ENCODE measurements at places on chromosomes 6 and 20. TPM values are rescaled to one million over a fixed set of nuclear protein-coding genes. Genes with fewer than 3 reads are reported as not detected.
A peak's percentile ranks its signal among the peaks of the same experiment; 100 is the strongest.

Gene NOTCH4
- total RNA-seq, result 198 TPM

- no peak for DNase-seq
Measured at GRCh38 chr20:51442602-51443001, 99.9 kb downstream of the NFATC2 start.

GRCh38 chr6:138647006-138647405 is 126.6 kb upstream of the CCDC28A start:
- DNase-seq, result no peak

GRCh38 chr6:13526727-13527670 is 39.6 kb upstream of the GFOD1 start:
- DNase-seq, result no peak

GRCh38 chr6:31567531-31568370 is 4.3 kb upstream of the LTA start:
- DNase-seq, result no peak

- DNase-seq, result no peak
Measured at GRCh38 chr6:157670466-157671186, 152.4 kb upstream of the SNX9 start.

DNA sequence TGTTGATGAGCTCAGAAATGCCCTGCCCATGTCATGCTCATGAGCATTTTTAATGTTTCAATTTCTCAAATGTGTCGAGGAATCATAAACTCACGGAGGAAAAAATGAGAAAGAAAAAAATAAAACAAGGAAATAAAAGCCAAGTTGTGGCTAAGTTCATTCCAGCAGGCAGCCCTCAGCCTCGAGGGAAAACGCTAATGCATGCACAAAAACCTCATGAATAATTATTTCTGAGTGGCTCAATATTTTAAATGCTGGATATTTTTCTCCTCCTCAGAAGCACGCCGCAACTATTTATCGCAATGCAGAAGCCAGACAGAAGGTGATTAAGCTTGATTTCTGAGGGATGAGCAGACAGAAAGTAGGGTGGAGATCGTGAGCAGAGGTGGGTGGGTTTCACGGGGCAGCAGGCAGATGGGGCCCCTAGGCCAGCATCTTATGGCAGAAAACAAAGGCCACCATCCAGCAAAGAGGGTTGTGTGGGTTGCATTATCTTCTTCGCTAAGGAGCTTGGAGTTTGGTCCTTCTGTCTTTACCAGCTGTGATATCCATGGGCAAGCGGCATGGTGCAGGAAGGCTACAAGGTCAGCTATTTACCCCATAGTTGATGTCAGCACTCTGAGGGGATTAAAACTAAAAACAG is 151.5 kb upstream of the LRFN2 start:
- DNase-seq, result no peak

GRCh38 chr6:54493138-54493537 is 184.9 kb downstream of the TINAG start:
- no peak for DNase-seq

- no peak for DNase-seq
Measured at GRCh38 chr6:158669145-158670035, 19.5 kb downstream of the SYTL3 start.

DNA sequence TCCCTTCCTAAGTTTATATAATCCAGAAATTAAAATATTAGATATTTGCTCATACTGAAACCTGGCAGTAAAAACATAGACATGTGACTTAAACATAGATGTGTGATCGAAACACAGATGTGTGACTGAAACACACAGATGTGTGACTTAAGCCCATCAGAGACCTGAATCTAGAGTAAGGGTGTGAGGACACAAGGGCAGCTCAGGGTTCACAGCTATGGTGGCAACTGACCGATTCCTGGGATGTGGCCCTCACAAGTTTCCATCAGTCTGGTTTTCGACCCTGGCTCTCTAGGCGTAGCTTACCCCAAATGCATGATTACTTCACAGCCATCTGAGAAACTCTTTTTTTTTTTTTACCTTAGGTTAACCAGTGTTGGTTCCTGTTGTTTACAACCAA is 137.0 kb downstream of the NRN1 start:
- no peak for DNase-seq

DNA sequence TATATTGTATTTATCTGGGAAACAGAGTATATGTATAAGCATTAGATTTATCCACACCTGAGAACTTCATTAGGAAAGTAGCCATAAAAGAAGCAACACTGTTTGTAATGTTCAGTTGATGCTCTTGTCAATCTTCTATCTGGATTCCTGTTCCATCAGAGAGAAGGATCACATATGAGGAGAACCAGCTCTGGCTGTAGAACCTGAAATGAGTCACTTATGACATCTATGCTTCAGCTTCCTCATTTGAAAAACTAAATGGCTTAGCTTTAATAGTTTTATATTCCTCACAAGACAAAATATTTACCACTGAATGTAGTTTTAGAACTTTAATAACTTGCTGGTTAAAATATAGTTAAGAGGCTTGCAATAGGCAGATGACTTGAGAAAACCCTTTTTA is 144.7 kb downstream of the TASP1 start:
- DNase-seq, result no peak

DNA sequence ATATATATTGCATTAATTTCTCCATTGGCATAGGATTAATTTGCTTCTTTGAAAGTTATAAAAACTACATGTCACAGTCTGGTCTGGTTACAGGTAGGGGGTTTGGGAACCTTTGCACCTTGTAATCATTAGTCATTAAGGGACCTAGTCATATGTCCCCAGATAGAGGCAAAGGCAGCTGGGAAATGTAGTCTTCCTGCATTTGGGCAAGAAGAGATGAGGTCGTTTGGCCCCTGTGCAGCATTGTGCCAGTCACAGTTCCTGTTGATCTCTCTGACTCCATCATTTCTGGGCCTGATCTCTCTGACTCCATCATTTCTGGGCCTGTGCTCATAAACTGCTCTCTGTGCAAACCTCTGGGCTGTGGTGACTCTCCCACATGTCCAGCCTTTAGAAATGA is 73.2 kb downstream of the BCKDHB start:
- no peak for DNase-seq

DNA sequence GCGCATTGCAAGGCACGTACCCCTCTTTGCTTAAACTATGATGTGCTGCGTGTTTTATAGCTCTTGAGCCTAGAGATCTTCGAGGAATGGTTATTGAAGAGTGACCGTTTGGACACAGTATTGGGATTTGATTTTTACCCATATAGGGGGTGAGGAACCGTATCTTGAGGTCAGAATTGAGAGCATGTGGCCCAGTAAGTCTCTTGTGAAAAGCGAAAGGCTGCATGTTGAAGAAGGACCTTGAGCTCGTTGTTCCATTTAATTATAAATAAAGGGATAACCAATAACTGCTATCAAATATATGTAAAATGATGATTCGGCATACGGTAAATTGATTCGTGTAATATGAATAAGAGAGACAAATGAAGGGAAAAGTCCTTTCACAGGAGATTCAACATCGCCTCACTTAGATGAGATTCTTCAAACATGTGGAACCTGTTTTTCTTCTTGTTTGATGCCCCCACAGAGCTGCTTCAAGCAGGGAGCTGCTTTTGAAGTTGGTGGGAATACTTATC is 66.6 kb downstream of the AKAP12 start:
- no peak for DNase-seq

DNA sequence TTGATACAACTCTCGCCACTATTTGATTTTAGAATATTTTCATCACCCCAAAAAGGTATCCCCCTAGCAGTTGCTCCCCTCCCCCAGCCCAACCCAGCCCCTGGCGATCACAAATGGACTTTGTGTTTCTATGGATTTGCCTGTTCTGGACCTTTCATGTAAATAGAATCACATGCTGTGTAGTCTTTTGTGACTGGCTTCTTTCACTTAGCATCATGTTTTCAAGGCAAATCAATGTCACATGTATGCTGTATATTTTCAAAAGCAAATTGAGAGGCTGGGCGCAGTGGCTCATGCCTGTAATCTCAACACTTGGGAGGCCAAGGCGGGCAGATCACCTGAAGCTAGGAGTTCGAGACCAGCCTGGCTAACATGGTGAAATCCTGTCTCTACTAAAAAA is 48.5 kb downstream of the BANF2 start:
- no peak for DNase-seq

Gene RAB44
- 0.21 TPM for total RNA-seq

DNA sequence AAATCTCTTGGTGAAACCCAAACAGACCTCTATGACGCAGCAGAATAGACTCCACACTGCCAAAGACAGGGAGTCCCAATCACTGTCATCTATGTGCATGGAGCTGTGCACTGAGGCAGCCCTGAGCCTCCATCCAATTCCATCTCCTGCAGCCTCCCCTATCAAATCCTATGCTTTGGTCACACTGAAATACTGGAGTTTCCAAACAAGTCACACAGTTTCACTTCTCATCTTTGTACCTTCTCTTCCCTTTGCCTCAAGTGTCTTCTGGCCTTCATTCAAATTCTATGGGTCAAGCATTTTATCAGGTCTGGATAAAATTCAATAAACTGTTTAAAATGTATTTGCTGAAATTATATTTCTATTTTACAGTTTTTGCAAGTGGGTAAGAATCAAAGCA is 38.5 kb downstream of the FBXL4 start:
- DNase-seq, result no peak

- no peak for DNase-seq
Measured at GRCh38 chr20:62952968-62953838, 694 bp downstream of the SLC17A9 start.

DNA sequence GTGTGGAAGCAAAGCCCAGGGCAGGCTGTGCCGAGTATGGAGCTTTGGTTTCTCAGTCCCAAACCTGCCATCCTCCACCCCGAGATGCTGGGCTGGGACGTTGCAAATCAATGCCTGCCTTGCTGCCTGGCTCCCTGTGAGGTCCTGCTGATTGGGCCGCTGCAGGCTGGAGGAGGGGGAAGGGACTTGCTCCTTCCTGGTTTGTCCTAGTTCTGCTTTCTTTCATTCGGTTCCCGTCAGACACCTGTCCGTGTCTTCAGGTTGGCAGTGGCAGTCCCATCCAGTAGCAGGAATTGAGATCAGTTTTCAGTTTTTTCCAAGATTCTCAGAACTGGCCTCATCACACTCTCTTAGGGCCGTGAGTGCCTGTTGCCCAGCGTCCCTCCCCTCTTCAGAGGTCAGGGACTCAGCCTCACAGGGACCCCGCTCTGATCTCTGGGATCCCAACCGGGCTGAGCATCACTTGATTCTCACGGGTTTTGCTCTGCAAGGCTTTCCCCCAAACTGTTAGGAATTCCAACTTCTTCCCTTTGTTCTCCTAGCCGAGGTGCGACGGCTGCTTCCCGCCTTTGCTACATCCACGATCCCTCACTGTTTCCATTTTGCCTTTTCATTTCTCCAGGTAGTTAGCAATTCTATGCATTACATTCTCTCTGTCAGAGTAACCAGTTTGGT is 24.2 kb upstream of the TAGAP start:
- DNase-seq, result no peak

Gene MRAP2
- total RNA-seq, result 47.3 TPM

DNA sequence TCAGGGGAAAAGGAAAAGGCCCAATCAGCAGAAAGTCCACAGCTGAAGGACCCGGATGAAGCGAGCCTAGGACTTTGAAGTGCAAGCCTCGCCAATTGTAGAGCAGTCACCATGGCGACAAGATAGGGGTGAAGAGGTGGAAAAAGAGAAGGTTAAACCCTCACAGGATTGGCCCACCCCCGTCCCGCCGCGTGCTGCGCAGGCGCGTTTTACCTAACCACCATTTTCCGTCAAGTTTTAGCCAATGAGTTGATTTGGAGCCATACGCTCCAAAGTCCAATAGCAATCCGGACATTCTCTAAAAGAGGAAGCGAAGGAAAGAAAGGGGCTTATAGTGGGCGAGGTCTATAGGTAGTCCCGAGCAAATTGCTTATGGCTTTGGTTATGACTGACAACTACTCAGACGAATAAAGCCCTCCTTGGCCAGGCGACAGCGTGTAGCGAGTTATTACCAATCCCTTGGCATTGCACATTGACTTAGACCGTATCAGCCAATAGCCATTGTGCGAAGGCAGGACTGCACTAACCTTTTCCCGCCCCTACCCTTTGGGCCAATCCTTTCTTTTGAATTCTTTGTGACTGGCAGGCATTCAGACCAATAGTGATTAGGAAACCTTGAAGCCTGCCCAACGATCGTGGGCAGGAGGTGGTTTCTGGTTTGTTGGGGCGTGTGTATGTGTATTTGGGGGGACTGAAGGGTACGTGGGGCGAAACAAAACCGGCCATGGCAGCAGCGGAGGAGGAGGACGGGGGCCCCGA is at the start of gene RNF5:
Gene RNF5 (plus strand): TSS at position 618 of the 759 bp plus-strand sequence. CDS start 107 bp downstream, at position 725.
- DNase-seq, result peak; percentile 96

GRCh38 chr6:71678091-71678490 is 208.3 kb upstream of the RIMS1 start:
- DNase-seq, result no peak

DNA sequence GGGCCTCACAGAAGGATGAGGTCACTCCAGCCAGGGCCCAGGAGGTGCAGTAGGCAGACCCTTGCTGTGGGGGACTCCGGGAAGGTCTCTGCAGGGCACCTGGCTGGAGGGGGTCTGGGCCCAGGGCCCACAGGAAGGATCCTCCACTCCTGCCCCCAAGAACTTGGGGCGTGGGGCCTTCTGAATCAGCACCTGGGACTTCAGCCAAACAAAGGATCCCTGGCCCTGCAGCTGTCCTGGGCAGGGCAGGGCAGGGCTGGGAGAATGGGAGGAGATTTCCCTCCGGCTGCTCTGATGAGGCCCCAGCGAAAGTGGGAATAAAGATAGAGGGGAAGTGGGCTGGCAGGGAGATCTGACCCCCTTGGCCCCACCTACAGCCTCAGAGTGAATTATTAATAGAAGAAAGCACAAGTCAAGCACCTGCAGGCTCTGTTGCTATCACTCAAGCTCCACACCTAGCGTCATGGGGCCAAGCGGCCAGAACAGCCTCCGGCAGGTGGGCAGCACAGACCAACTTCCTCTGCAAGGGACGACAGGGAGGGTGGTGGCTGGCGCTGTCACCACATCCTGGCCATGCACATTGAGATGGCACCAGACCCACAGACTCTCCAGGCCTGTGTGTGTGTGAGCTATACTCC is 61.6 kb upstream of the MRPS10 start:
- no peak for DNase-seq

GRCh38 chr6:154993710-154994109 is 1.4 kb upstream of the TIAM2 start:
- no peak for DNase-seq

DNA sequence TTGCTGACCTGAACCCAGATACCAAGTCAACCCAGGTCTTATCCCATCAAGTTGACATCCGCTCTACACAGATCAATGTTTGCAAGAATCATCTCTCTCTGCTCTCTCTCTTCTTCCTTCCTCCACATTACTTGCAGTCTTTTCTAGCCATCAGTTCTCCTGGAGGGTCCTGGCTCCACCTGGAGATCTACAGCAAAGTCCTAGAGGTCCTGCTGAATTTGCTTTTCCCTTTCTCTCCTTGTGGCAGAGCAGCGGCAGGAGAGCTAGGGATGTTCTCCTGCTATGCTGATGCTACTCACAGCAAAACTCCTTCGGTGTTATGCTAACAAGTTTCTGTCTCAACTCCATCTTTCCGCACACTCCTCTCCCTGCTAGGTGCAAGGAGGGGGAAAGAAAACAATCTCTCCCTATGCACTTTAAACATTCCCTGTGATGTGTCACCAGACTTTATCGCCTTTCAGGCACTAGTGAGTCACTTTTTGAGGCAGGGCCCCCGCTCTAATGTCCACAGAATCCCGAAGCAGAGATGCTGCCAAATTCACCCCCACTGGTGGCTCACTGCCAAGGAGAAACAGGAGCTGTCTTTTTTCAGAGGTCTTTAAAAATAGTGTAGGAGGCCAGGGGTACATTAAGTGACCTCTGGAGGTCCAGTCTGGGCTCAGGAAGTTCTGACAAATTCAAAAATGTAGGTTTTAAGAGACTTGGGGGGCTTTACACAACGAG is 62.6 kb downstream of the FAM50B start:
- peak; percentile 27 for DNase-seq

Gene UBD
- total RNA-seq, result not detected

Gene TGM3
- total RNA-seq, result not detected

Gene UNC5CL
- total RNA-seq, result 0.53 TPM

All from ascending aorta (tissue), 2 donors.